Activated B cell treated with CpG ODN at 0.5 μM for 24 hours (primary cell): ENCODE measurements at places on chromosomes 5 and 9. TPM values are rescaled to one million over a fixed set of nuclear protein-coding genes. Genes with fewer than 3 reads are reported as not detected.

The CDX1 gene
- total RNA-seq = not detected in 2 replicates

The SPATA6L gene
- 0.53 TPM in 1 of 2 replicates, not detected in the other for total RNA-seq

The SLC34A3 gene
- total RNA-seq = not detected in 2 replicates

The FAM221B gene
- total RNA-seq = not detected in 2 replicates

The SOWAHA gene
- not detected in 2 replicates for total RNA-seq

The DNAI1 gene
- total RNA-seq = not detected in 2 replicates

DNA sequence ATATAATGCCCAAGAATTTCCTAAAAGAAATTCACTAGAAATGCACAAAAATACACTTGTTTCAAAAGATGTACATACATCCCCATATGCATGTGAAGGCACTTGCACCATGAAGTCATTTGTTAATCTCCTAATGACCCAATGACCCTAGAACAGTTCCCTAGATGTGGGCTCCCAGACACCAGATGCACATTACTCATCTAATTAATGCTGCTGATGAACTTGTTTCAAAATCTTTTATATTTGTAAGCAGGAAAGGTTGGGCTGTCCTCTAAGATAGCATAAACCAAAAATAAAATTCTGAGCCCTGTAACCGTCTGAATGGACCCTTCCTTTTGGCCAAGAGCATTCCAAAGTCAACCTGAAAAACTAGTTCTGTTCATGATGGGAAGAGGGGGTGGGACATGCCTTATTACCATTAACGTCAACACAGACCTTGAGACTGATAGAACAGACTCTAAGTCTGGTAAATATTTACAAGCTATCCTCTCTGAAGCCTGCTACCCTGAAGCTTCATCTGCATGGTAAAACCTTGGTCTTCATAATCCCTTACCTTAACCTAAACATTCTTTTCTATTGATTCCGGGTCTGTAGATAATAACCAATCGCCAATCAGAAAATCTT lies 91.0 kb upstream of the DAPK1 start:
- DNase-seq = no peak

- DNase-seq = no peak
Measured at GRCh38 chr5:39775086-39775796, 350.5 kb upstream of the DAB2 start.

DNA sequence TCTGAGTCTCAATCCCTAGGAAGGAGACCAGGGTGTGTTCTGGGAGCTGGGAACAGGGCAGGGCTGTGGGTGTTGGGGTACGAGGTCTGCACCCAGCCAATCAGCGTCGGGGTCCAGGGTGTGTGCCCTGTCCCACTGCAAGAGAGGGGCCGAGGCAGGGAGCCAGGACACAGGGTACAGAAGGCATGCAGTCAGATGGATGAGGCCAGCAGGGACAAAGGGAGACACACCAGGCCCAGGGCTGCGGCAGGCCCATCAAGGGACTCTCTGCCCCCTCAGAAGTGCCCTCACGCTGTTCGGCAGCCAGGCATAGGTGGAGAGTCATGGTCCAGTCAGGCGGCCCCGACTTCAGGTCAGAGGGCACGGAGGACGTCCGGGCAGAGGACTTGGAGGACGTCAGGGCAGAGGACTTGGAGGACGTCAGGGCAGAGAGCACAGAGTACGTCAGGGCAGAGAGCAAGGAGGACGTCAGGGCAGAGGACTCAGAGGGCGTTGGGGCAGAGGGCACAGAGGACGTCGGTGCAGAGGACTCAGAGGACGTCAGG lies 28.8 kb upstream of the ADAMTS2 start:
- no peak for DNase-seq

- DNase-seq = no peak
Measured at GRCh38 chr5:14869668-14870164, 1.9 kb downstream of the ANKH start.

DNA sequence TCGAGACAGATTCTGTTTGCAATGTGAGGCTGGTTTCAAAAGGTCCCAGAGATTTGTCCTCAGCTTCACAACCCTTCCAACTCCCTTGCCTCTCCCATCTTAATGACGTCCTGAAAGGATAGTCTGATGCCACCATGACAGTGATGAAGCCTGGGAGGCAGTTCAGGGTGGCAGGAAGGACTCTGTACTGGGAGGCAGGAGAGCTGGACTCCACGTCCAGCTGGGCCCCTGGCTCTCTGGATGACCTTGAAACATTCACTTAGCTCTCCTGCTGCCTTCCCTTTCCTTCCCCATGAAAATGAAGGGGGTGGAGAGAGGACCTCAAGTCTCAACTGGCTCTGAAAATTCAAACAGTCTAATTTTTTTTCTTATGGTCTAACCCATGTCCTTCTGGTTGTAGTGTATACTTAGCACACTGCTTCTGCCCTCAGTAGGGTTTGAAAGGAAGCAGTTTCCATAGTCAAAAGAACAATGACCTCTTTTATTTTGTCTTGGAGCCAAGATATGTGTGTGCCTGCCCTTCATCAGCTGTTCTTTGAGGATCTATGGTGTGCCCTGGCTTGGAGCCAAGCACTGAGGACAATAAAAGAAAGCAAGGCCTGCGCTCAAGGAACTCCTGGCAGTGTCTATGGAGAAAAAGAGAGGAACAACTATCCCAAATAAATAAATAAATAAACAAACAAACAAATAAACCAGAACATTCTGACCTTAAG lies 188.3 kb downstream of the GRIA1 start:
- no peak for DNase-seq

DNA sequence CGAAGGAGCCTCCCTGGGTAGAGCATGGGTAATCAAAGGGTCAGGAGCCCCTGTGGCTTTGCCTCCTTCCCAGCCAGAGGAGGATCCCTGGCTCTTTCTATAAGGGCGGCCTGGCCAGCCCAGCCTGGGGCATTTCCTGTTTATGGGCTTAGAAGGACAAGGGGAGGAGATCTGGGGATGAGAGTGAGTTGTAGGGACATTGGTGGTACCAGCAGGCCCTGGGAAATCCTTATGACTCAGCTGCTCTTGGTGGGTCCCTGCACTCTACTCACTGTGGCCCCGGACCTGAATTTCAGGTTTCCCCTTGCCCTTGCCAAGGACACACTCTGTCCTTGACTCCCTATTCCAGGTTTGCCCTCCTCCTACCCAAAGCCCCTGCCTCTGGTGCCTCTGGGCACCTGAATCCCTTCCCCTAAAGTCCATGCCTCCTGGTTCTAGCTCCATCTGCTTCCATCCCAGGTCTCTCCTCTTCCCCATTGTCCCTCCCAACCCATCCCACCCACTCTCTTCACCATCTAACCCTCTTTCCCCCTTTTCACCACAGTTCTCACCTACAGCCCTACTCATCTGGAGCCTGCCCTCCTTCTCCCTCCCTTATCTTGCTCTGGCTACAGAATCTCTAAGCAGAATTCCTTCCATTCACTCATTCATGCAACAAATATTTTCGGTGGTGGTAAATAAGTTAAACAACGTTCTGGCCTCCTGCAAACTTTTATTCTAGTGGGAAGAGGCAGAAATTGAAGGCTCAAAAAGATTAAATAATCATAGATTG lies 34.9 kb downstream of the PCDH1 start:
- DNase-seq = no peak

DNA sequence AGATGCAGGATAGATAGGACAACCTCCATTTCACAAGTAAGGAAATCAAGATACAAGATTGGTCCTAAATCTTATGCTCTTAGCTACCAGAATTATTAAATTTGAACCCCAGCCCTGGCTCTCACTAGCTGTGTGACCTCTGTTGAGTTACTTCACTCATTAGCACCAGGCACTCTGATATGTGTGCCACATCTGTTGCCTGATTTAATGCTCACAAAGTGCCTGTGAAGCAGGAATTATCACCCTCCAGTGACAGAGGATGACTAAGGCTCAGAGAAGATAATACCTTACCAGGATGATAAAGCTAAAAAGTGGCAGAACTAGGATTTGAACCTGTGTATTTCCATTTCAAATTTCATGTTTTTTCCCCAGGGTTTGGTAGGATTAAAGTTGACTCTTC lies 110.0 kb downstream of the PLPPR1 start:
- DNase-seq = no peak

DNA sequence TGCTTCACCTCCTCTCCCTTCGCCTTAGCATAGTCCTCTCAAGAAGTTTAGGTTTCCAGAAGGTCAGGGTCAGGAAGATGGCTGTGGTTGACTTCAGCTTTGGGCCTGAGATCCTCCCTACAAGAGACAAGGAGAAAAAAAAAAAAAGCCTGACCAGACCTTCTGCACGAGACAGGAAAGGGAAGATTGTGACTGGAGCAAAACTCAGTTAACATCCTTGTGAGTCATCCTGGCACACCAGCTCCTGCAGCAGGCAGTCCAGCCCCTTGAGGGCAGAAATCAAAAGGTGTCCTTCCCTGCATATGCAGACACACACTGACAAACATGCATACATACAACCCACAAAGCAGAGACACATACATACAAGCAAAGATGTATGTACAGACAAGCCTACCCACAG lies 18.0 kb upstream of the ENHO start:
- DNase-seq = no peak

DNA sequence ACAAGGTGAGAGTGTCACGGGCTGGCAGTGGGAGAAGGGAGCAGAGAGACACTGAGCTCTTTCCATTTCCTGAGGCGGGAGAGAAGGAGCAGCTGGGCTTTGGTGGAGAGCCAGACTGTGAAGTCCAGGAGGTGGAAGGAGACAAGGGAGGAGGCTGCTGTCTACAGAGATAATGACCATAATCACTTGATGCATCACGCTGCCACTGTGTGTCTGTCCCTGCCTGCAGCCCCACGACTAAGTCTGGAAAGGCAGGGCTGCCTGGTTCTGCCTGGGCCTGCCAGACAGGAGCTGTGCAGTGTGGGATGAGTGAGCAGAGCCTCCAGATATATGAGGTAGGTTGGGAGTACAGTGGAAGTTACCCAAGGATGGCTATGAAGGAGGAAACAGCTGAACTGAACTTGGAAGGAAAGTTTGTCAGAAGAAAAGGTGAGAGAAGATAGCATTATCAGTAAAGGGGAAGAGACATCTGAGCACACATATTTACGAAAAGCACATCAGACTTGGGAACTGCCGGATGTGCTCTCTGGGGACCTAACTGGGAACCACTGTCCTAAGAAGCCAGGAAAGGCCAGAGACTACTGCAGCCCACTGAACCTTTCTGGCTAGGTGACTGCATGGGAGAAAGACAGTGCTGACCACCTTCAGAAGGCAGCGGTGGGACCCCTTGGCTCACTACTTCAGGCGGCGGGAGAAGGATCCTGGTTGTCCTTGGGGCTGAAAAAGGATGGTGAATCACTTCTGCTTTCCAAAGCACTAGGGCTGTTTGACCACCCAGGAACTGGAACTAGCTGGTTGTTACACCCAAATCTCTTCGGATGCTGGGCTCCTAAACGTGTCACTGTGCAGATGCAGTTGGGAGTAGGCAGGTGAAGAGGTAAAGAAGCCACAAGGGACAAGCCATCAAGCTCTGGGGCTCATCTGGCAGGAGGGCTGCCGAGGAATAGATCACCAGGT lies 12.8 kb upstream of the DDX41 start:
- no peak for DNase-seq

GRCh38 chr9:16545639-16546038 lies 324.8 kb downstream of the BNC2 start:
- no peak for DNase-seq

- DNase-seq = no peak
Measured at GRCh38 chr9:137157618-137158415, 12.0 kb downstream of the LRRC26 start.

DNA sequence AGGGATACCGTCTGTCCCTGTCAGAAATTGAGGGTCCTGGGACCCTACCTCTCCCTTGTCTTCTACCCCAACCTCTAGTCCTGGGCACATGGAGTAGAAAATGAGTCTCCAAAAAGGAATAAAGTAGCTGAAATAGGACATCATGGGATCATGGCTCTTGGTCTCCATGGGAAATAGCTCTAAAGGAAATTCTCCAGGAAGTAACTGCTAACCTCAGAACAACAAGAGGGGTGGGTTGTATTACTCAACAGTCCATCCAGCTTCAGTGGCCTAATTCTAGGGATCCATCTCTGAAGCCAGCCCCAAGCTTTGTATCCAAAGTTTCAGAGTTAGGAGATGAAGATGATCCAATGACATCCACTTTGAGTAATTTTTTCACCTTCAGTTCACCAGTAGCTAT lies 11.0 kb upstream of the RUSC2 start:
- DNase-seq = no peak

DNA sequence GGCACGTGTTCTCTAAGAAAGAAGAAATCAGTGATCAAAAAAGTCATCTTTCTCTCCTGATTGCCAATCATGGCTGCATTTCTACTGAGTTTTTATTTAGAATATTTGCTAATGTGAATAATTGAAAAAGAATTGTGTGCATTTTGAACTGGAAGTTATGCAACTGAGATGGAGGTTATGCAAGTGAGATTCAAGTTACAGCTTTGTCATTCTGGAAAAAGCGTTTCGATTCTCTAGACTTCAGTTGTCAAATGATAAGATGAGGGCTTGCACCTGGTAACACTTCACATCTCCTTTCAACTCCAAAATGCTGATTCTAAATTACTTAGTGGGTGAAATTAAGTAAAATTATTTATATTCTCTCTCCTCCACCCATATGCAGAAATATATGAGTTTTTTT lies 36.4 kb downstream of the C6 start:
- no peak for DNase-seq

- DNase-seq = no peak
Measured at GRCh38 chr9:121824651-121825030, 173.2 kb downstream of the DAB2IP start.

- no peak for DNase-seq
Measured at GRCh38 chr5:79562351-79563246, 48.7 kb upstream of the HOMER1 start.

DNA sequence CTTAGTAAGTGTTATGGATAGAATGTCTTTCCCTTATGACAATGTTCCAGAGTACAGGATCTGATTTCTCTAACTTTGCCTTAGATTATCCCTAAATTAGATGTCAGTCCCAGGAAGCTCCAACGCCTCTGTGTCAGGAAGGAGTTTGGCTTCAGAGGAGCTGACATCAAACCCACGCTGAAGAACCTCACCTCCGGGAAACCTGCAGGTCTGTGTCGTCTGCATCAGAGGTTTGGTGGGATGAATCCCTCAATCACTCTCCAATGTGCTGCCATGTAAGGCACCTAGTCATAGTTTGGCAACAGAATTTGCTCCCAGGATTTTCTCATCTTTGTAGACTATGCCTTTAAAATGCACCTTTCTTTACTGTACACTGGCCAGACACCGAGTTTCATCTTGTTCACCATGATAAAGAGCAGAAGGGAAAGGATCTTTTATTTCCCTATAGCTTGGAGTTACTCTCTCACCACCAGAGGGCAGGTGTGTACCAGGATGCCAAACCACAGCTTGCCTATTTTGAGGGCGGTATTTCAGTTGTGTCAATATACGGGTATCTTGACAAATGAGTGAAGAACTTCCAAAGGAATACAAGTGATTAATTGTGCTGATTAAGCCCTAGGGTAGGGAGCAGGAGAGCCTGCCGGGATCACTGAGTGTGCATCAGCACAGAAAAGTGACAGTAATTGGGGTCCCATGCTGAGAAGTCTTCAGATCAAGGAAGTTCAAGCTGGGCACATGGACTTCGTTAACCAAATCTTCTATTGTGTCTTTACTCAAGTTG lies 23.4 kb downstream of the MINAR2 start:
- no peak for DNase-seq

DNA sequence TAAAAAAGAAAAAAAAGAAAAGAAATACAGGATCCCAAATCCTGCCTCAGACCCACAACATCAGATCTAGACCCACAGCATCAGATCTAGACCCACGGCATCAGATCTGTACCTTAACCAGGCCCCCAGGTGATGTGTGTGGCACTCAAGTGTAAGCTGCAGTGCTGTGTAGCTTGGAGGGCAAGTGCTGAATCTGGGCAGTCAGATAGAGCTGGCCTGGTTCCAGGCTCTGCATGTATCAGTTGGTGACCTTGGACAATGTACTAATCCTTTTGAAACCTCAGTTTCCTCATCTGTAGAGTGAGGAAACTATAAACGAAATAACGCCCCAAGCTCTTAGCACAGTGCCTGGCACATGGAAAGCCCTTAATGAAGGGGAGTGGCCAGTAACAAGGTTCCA lies 16.7 kb downstream of the COL15A1 start:
- DNase-seq = no peak
